NCI-H510A treated with DMSO at 0.1 percent for 48 hours (cell line): ENCODE measurements at places on chromosomes 4 and X.

- DNase-seq, result no peak
Observed at GRCh38 chr4:55071951-55072350, 53.4 kb downstream of the KDR start.

- DNase-seq, result no peak
Observed at GRCh38 chr4:101142259-101142658, 205.1 kb downstream of the PPP3CA start.

DNA sequence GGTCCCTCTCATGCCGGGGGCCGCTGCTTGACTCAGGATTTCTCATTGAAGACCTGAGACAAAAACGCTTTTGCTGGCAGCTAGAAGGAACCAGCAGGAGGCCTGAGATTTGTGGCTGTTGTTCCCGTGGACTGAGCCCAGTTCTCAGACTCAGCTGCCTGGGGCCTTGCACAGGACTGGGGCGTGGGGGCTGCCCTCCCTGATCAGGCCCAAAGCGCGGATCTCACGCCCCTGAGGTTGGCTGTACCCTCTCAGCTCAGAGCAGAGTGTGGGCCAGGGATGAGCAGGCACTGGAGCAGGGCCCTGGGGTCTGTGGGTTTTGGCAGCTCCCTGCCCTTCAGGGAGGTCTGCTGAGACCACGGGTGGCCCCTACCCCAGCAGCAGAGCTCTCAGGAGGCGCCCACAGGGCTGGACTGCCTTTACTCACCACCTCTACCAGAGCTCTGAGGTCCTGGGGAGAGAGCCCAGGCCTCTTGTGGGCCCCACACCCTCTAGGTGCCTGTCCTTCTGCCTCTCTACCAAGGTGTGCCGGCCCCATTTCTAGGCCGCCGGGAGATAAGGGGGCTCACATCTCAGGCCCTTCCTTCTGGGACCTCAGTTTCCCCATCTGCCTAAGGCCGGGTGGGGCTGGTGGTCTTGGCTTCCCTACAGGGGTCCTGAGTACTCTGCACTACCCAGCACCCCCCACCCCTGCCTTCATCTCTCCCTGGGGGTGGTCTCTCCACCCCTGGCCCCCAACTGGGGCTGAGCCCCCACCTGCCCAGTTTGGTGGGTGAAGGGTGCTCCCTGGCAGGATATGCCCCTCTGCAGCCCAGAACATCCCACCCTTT is 5.6 kb downstream of the MSANTD1 start:
- DNase-seq, result no peak

- no peak for DNase-seq
Observed at GRCh38 chr4:4427886-4428285, 41.0 kb downstream of the NSG1 start.

- DNase-seq, result no peak
Observed at GRCh38 chrX:75071334-75071733, 84.7 kb downstream of the ABCB7 start.

DNA sequence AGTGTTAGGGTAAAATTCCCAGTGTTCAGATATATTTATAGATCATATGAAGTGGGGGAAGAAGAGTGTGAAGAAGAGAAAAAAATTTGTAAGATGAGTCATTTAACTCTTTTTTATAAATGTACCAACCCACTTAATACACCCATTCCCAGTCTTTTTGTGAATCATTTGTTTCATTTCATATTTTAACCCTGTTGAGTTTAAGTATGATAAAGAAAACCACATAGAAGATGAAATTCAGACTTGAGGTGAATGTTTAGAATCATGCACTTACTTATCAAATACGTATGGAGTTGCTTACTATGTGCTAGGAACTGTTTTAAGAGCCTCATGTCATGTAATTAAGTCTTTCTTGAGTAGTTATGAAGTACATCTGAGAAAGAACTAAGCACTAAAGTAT is 56.6 kb upstream of the DAPP1 start:
- DNase-seq, result no peak

- DNase-seq, result no peak
Observed at GRCh38 chrX:109966246-109966645, 36.7 kb upstream of the TMEM164 start.

DNA sequence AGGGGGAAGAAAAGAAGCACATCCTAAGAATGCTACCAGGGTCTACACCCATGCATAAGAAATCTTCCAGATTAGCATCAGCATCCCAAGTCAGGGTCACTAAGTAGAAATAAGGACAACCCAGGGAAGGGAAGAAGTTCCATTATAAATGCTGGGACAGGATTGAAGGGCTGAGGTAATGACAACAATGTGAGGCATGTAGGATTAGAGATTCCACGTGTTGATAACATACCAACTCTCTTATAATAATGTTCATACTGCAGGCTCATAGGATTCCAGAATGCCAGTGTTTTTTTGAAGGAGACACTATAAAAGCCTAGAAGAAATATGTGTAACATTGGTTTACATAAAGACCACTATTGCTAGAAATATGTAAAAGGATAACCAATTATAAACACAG is 201.2 kb downstream of the MID1IP1 start:
- no peak for DNase-seq

GRCh38 chr4:188869581-188869980 is 730.3 kb downstream of the TRIML1 start:
- no peak for DNase-seq

GRCh38 chrX:24542756-24543155 is 77.7 kb downstream of the PDK3 start:
- DNase-seq, result no peak

GRCh38 chrX:15664487-15665444 is at the start of gene CLTRN:
TSS of gene CLTRN (minus strand) at chrX:15664805. CDS start at chrX:15664775, 30 bp downstream.
- no peak for DNase-seq

GRCh38 chr4:73197220-73197619 is 61.4 kb downstream of the ANKRD17 start:
- no peak for DNase-seq

- peak; percentile 14 for DNase-seq
Observed at GRCh38 chr4:112633477-112634235, 3.1 kb downstream of the ZGRF1 start.

DNA sequence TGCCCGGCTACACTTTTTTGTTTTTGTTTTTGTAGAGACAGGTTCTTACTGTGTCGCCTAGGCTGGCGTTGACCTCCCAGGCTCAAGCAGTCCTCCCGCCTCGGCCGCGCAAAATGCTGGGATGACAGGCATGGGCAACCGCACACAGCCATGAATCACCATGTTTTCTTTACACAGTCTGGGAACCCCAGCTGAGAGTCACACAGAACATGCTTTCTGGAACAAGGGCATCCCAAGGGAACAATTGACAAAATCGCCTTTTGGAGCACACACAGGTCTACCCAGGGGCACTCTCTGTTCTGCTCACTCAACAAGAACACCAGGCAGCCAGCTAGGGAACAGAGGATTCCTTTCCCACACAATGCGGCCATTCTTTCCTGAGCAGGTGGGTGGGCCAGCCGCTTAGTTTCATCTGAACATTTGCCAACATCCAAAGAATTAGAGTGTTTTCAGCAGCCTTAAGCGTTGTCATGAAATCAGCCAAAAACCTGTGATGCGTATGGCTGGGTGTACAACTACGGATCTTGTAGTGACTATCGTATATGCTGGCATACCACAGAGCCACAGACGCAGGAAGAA is 15.7 kb downstream of the PRKX start:
- DNase-seq, result no peak

DNA sequence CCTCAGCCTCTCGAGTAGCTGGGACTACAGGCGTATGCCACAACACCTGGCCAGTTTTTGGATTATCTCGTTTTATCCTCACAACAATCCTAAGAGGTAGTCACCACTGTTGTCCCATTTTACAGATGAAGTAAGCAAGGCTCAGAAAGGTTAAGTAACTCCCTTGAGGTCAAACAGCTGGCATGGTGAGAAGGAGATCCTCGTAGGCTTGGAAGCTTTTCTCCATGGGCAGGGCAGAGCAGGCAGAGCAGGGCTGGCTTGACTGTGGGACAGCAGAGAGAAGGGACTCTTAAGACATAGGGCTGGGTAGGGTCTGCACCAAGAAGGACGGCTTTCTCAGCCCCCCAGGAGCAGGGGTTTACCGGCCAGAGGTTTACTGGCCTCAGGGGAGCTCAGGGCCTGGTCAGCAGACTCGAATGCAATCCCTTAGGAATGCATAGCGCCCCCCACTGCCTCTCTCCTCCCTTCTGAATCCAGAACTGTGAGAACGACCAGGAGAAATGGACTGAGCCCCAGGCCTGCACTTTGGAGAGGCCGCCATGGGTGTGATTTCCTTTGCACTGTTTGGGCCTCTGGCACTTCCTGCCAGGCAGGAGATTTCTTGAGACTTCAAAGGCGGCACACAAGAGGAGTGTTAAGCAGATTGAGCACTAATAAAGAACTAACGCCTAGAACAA is 14.0 kb upstream of the CDKN2AIP start:
- no peak for DNase-seq

GRCh38 chr4:150126201-150126863 is 48.1 kb downstream of the DCLK2 start:
- no peak for DNase-seq

DNA sequence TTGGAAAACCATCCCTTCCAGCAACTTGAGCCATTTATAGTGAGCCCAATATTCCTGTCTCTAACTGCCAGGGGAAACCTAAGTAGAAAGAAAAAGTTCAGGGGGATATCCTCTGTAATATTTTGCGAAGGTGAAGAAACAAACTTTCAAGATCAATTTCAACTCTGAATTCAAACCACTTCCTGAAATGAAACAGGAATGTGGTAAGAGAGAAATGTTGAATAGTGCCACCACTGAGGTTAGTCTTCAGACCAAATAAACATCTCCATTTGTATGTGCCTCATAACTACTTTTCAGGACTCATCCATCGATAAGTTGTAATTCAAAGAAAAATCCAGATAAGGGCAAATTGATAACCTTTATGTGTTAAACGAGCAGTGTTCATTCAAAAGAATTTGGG is 128.7 kb downstream of the GABRB1 start:
- no peak for DNase-seq

- no peak for DNase-seq
Observed at GRCh38 chrX:38052096-38052495, 45.7 kb downstream of the SYTL5 start.

GRCh38 chr4:155403886-155404285 is 27.1 kb upstream of the MAP9 start:
- DNase-seq, result peak; percentile 19
